ENCODE measurements at places on chromosomes 1 and 21.

GRCh38 chr1:37741130-37741529, 23.8 kb downstream of the EPHA10 start:
- no peak for DNase-seq

- no peak for DNase-seq
Measured at GRCh38 chr1:45846931-45847330, 43.5 kb downstream of the MAST2 start.

DNA sequence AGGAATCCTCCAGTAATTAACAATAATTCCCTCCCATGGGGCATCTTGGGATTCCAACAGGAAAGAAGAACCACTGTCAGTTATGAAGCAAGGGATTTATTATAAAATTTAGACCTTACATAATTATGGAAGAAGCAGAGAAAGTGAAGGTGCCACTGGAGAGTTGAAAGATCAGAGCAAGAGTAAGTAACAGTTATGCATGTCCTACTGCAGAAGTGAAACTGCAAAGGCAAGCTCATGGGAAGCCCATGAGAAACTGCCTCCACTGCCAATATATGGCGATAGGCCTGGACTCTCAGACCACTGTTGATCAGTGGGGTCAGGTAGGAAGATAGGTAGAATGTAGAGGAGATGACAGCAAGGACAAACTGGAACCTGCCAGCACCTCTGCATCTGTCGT, 123.6 kb upstream of the ZNF648 start:
- DNase-seq, result no peak

- no peak for DNase-seq
Measured at GRCh38 chr1:56799605-56800400, 19.4 kb downstream of the FYB2 start.

DNA sequence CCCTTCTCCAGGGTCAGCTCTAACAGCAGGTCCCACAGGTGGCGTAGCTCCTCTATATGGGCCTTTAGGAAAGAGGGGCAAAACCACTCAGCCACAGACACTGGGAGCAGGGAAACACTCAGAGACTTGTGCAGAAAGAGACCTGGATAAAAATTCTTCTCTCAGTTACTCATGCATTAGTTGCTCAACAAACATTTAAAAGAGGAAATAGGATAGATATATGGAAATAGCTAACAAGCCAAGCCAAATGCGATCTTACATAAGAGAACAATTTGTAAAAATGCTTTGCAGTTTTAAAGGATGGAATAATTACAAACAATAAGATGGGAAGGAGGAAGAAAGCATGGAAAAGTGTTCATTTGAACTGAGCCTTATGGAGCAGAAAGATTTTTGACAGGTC, 4.9 kb downstream of the SPTA1 start:
- no peak for DNase-seq
